Frontal cortex (tissue), 4 donors: ENCODE measurements at places on chromosomes 16 and 17. TPM values are rescaled to one million over a fixed set of nuclear protein-coding genes. Genes with fewer than 3 reads are reported as not detected.
A peak's percentile ranks its signal among the peaks of the same experiment; 100 is the strongest.

- DNase-seq, result peak; percentile 76
Measured at GRCh38 chr16:2196162-2196980, at the start of gene CASKIN1. TSS of gene CASKIN1 (minus strand) at chr16:2196605. CDS start at chr16:2196432, 173 bp downstream.

DNA sequence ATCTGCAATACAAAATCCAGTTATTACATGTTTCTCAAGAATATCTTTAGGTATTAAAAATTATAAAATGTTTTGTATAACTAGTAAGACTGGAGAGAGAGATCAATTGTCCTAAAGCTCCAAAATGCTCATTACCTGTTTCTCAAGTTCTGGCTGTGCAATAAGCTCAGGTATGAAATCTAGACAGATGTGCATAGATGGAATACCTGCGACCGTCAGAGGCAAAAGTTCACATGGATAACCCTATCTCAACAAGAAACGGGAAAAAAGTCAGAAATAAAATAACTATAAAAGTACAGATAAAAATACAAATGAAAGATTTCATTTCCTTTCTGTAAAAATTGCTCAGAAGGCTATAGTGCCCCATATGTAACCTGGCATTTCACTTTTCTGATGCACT, 5.8 kb upstream of the BRIP1 start:
- DNase-seq, result no peak

Gene MEIOB
- total RNA-seq, result 0.41 TPM

- DNase-seq, result no peak
Measured at GRCh38 chr17:80452173-80452915, 24.1 kb downstream of the NPTX1 start.

- no peak for DNase-seq
Measured at GRCh38 chr17:38898812-38899348, 26.5 kb upstream of the LASP1NB start.

Gene GUCY2D
- total RNA-seq, result under 0.01 TPM

- no peak for DNase-seq
Measured at GRCh38 chr17:74497471-74497870, 31.0 kb downstream of the CD300A start.

GRCh38 chr16:70601576-70602575, 44.5 kb upstream of the IL34 start:
- no peak for DNase-seq

DNA sequence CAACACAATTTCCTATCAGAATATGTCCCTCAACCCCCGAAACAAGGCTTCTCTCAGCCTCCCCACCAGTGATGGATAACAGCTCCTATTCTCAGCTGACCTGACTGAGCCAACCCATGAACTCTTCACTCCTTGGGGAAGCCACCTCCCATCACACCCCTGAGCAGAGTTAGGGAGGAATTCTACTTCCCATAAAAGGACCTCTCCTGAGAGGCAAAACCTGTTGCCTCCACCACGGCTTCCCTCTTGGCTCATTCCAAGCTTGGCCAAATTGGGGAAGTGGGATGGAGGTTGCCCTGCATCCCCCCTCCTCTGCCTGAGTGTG, 5.7 kb upstream of the RASL10B start:
- no peak for DNase-seq

DNA sequence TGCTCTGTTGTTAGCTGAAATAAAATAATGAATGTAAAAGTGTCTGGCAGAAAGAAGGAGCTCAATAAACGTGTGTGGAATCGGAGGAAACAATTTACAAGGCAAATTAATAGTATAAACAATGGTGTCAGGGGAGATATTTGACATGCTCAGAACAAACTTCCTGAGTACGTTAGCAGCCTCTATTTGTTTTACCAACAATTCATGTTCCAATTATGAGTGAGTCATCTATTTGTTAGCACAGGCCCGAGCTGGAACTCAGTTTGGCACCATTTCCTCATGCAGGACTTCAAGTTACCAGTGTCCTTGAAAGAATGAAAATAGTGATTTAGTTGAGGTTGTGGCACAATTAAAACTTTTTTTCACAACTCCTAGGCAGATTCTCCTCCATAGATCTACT, 9.1 kb downstream of the ASIC2 start:
- no peak for DNase-seq

- DNase-seq, result no peak
Measured at GRCh38 chr16:31157136-31157535, 7.3 kb upstream of the PRSS36 start.

Gene SNX20
- total RNA-seq, result under 0.01 TPM

GRCh38 chr17:46108550-46109110, 84.6 kb downstream of the KANSL1 start:
- DNase-seq, result no peak

DNA sequence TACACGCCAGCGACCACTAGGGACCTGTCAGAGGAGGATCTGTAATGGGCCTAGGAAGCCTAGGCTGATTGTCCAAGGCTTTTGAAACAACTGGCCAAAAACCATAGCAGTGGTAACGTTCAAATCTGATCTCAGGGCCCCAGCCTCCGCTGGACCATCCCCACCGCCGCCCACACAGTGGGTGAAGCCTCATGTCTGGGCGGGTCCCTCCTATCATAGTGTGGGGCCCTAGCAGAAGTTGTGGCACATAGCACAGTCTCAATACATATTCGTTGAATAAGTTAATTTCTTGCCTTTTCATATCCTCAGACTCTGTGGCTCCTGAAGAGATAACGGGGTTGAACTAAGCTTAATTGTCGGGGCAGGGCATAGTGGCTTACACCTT, 818 bp downstream of the DPH1 start:
- no peak for DNase-seq

- no peak for DNase-seq
Measured at GRCh38 chr16:65196420-65197075, 74.7 kb upstream of the CDH11 start.

DNA sequence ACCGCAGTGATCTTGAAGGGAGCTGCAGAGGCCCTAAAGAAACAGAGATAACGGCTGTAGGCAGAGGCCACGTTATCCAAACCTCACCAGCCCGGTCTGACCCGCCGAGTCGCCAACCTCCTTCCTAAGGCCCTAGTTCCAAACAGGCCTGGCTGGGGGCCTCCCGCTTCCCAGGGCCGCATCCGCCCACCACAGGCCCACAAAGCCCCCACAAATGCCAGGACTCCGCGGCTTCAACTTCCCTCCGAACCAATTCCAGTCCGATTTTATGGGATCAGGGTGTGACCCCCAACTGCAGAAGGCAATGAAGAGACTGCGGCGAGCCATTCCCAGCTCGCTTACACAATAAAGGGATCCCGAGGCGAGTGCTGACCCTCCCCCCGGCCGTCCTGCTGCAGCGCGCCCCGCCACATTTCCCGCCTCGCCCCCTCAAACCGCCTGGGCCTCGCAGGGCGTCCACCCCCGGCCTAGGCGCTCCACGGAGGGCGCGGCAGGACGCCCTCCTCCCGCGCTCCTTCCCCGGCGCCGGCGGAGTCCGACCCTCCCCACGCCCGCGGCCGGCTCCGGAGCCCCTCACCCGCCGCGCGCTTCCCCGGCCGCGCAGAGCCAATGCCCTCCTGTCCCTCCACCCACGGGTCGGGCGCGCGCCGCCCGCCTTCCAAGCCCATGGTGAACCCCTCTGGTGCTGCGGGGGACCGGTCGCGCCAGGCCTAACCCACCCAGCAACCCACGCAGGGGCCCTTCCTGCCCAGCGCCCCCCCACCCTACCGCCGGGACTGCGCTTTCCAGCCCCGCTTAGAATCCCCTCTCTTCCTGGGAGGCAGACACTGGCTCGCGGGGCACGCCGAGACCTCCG, 926 bp downstream of the MYH10 start:
- DNase-seq, result peak; percentile 34

GRCh38 chr16:27437946-27438345, 36.0 kb downstream of the IL21R start:
- no peak for DNase-seq

Gene KRT222
- 5.7 TPM for total RNA-seq

- DNase-seq, result no peak
Measured at GRCh38 chr17:57425431-57425830, 169.1 kb downstream of the MSI2 start.

DNA sequence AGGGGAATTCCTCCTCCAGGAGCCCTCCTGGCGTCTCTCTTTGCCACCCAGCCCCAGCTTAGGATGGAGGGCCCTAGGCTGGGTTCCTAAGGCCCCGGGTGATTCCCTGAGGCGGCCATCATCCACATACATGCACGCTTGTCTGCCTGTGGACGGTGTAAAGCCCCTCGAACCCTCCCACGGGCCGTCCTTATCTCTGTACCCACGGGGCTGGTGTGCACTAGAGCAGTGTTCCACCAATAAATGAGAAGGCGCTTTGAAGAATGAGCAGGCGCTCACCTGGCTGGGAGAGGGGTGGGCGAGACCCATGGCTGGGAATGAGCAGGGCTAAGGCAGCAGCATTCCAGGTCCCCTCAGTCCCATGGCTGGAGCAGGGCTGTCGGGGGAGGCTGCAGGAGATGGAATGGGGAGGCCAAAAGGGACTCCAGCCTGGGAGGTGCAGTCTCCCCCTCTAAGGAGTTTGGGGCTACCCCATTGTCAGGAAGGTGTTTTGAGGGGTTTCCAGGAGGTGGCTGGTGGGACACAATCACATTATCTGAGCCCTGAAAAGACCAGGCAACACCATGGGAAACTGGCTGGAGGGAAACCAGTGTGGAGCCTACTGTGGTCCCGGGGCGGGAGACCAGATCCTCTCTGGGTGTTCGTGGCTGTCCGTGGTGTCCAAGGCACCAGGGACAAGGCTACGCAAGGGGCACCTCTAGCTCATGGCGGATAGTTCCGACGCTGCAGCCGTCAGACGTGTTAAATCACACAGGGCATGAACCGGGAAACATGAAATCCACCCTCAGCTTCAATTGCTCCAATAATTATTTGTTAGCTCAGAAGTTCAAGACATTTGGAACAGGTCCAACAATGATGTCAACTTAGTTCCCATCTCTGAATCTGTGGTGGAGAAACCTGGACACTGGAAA, 87.5 kb upstream of the DNAH17 start:
- DNase-seq, result no peak

- no peak for DNase-seq
Measured at GRCh38 chr16:68351991-68352431, 41.2 kb downstream of the PRMT7 start.

DNA sequence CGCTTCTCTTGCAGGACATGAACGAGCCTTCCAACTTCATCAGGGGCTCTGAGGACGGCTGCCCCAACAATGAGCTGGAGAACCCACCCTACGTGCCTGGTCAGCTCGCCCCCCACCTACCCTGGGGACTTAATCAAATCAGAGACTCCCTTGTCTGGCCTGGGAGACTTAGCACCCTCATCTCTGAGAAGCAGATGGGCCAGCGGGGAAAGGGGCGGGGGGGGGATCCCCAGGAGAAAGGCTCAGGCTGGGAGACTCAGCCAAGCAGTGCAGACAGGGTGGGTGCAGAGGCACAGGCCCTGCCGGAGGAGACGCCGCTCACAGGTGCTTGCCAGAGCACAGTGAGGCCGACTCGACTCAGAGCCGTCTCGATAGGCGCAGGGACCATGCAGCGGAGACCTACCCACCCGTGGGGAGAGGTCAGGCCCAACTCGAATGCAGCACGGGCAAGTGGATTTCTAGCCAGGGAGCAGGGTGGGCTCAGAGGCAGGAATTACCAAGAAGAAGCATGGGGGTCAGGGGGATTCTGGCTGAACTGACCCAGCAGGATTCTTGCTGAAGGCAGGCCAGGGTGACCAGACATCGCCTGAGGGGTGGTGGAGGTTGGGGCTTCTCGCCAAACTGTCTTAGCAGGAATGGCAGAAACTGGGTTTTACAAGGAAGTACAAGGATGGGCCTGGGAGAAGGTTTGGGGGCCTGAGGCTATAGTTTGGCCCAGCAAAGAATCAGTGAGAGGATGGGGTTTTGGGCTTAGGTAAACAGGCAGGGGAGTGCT, 9.7 kb downstream of the GAA start:
- no peak for DNase-seq

Gene C16orf74
- total RNA-seq, result 0.82 TPM

Gene DPEP3
- total RNA-seq, result not detected

DNA sequence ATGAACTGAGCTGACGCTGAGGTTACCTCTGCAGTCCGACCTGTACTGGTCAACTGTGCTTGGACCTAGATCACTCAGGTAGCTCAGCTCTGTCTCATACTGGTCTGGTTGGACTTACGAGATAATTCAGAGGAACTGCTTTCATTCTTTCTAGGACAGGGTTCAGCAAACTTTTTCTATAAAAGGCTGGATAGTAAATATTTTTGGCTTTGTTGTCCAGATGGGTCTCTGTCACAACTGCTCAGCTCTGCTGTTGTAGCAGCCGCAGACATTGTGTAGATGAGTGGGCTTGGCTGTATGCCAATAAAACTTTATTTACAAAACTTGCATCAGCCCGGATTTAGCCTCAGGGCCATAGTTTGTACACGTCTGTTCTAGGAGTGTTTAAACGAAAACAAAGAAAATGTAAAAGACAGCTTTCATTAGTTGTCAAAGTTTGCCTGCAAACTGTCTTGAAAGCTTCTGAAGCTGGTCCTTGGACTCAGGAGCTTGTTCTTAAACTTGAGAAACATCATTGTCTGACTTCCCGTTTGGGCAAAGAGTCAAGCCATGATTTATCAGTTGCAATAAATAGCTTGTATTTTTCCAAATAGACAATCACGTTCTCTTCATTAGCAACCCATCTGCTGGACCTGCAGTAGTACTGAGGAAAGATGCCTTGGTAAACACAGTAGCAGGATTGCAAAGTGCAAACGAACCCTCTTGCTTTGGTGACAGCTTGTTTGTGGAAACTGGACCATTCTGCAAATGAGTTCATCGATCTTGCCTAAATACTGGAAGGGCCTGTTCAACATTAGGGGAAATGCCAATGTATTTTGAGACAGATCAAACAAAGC, 253.4 kb downstream of the SNX29 start:
- no peak for DNase-seq

DNA sequence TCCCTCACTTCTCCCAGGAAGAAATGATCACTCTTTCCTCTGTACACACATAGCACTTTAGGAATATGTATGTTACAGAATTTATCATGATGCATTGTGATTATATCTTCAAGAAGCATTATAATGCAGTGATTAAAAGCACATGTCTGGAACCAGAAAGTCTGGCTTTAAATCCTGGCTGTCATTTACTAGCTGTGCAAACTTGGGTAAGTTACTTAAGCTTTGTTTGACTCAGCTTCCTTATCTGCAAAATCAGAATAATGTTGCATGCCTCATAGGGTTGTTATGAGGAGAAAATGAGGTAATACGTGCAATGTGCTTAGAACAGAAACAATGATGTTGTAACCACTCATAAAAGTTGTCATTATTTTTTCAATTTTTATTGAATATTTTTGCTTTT, 156.3 kb upstream of the ZKSCAN2 start:
- no peak for DNase-seq
